ENCODE measurements at places on chromosomes 3 and 15.

DNA sequence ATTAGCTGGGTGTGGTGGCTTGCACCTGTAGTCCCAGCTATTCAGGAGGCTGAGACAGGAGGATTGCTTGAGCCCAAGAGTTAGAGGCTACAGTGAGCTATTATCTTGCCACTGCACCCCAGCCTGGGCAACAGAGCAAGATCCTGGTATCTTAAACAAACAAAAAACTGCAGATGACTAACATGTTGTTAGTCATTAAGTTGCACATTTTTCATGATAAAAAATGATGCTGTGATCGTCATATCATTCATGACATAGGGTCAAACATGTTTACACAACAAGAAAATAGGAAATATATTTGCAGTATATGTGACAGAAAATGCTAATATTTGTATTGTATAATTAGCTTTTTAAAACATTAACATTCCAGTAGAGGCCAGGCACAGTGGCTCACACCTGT is 20.2 kb upstream of the DAPK2 start:
- no peak for DNase-seq

DNA sequence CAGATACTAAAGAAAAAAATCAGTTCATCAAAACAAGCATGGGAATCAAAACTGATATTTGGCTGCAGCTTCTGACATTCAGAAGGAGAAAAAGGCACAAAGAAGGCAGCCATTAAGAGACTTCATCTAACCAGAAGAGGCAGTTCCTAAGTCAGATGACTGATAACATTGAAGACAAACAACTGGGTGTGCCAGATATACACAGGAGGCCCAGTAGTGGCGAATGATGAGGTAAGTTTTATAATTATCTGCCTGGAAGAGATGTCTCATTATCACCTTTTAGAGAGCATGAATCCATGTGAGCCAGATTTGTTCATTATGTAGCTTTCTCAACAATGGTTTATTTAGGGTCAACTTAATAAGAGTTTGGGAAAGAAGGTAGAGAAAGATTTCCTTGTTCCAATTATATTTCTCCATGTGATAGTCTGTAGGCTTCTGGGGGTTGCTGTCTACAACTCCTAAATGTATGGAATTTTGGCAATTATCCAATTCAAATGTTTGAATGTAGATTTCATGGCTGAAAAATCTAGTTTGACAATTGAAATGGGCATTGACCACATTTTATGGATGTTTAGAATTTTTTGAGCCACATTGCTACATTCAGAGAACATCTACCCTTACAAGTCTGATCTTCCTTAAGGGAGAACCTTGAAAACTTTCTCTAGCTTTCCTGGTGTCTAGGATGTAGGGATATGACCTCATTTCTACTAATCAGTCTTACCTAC is 50.4 kb upstream of the RASGRF1 start:
- no peak for DNase-seq

DNA sequence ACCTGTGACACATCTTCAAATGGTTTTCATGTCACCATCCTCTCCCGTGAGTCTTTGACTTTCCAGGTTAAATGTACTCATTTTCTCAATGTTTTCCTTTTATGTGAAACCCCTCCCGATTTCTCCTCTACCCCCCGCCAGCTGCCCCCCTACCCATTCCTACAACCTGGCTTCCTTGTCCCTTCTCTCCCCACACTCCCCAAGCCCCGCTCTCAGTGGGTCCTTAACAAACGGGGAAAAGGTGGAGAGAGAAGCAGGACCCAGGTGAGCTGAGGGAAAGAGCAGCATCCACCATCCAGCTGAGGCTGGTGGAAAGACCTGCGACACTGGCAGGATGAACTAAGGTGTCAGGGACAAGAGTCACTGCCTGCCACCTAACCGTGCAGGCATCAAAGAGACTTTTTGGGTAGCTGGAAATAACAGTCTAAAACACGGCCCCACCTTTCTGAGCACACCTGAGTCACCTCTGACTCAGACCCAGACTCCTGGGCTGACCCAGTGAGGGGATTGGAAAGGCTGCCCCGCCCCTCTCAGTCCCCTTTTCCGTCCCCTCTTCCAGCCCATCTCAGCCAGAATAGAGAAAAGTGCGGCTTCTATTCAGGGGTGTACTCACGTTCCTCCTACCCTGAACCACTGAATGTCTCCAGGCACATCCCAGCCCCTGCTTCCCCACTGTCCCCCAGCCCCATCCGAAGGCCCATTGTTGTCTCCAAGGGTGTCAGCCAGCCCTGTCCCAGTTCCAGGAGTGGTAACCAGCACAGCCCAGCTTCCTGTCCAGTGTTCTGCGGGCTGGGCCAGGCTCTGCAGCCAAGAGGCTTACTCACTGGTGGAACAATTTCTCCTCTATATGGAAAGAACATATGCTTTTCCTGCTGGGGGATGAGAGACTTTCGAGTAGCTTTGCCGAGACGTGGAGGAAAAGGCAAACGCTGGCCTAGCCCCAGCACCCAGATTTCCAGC is 20.4 kb downstream of the ISG20 start:
- no peak for DNase-seq

DNA sequence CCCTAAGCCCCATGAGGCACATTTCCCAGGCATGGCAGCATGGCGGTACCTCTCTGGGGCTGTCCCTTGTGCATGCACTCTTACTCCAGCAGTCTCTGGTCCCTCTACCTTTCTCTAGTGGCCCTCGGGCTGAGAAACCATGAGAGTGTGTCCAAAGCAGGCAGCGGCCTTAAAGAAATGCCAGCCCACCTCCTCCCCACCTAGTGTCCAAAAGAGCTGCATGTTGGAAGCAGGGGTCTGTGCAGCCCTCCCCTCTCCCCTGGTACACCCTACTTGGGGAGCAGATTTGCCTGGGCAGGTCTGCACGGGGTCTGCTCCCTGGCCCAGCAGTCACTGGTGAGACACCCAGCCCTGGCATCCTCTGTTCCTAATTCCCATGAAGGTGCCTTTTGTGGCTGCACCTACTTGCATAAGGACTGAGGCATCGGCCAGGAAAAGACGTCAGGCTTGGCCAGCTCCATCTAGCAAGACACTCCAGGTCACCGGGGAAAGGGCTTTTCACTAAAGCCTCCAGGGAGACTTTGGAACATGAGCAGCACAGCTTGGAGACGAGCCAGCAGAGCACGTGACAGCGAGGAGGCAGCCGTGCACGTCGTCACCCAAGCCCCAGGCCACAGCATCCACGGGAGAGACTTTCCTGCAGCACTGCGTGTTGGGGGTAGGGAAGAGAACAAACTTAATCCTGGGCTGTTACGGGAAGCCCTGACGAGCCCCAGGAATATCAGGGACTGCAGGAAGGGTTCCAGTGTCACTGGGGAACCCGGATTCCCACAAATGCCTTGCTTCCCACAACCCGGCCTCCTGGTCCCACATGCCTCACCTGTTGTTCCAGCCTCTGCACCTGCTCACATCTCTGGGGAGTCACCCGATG is 38.8 kb downstream of the TM2D3 start:
- no peak for DNase-seq

DNA sequence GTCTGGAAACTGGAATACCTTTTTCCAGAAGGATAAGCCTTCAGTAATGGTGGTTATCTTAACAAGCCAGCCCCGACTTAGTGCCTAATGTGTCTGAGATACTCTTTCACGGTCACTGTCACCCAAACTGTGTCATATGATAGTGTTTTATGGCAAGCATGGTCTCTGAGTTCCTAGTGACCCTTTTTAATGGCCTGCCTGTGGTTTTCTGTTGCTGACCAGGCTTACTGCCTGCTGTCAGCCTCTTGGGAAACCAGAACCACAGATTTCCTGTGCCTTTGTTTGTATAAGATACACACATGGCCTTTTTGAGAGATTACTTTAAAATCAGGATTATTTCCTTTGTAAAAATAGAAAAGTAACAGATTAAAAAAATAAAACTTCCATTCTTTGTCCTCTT is 22.4 kb downstream of the HPS3 start:
- DNase-seq: no peak

GRCh38 chr3:44721231-44722102 is 8.0 kb upstream of the ZNF501 start:
- DNase-seq: no peak

DNA sequence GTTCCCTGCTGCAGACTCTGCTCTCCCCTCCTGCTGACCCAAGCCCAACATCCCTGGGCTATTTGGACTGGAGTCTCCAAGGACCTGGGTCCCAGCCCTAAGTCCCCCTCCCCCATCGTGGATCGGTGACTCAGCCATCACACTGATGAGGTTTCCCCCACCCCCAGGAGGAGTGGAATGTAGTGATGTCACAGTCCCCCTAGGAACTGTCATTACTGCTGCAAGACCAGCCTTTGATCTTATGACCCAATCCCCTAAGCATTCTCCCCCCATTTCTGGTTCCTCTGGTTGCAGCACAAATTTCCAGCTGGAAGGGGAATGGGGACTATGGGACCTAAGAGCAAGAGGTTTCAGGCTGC is 63.4 kb upstream of the CSPG4 start:
- DNase-seq: no peak

- no peak for DNase-seq
These were observed 5.1 kb downstream of the PDCD10 start for GRCh38 chr3:167729591-167729990.

GRCh38 chr3:128343287-128344051 is 123.2 kb downstream of the DNAJB8 start:
- no peak for DNase-seq

DNA sequence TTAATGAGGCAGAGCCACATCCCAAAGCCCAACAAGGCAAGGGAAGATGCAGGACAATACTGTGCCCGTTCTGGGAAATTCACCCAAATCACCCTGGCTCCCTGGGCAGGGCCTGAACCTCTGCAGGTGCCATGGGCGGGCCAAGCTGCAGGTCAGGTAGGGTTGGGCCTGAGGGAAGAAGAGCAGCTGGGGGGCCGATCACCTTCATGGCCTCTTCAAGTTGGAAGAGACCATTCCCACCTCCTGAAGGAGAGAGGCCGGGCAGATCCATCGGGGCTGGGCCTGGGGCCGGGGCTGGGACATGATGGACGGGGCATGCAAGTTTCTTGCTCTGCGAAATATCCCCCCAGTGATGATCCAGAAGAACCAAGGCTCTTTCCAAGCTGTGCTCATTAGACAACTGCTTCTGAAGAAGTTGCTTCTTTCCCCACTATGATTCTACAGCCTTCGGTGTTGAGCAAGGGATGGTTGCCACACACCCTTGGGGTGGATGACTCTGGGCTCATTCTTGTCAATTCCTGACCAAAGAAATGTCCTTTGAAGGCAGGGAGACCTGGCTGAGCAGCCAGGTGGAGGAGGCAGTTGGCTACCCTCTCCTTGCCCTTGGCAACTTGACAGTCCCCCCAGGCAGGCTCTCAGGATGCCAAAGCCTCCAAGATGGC is 38.2 kb downstream of the KLHL25 start:
- no peak for DNase-seq

DNA sequence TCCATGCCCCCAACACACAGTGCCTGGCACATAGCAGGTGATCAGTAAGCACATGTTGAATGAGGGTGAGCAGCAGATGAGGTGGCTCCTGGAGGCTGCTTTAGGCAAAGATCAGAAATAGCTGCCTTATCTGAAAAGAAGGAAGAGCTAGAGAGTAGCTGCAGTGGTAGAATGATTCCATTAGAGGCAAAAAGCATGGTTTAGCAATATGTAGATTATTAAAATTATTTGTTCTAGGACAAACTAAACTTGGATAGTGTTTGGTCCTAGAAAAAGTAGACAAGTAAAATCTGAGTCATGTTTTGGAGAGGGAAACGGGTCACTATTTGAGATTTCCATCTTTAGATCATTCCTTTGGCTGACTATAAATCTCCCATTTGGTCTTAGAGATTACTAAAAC is 32.1 kb downstream of the KIF7 start:
- DNase-seq: no peak

DNA sequence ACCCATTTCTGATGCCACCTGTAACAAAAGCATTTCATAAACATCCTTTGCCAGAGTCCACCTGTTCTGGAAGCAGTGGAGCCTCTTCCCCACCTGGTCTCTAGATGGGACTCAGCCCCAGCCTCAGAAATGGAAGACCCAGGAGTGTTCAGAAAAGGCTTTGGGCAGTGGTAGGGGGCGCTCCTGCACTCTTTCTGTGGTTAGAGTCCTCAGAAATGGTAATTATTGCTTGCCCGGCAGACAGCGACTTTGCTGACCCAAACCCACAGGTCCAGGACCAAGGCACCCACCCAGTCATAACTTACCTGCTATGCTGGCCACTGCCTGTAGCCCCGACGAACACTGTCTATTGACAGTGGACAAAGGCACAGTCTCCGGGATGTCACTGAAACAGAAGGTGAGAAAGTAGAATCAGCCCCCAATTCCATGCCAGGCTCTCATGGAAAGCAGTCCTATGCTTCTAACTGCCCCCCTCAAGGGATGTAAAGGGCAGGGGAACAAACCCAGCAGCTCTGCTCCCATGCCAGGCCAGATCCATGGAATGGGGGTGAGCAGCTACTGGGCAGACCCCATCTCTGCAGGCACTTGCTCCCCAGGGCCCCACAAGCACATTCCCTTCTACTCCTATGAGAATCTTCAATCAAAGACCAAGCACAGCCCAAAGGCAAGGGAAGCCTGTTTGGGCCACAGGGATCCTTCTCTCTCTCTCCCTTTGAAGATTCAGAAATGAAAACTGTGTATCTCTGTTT is 5.1 kb downstream of the ACAA1 start:
- no peak for DNase-seq

- DNase-seq: no peak
These were observed 292.2 kb downstream of the NR2F2 start for GRCh38 chr15:96622714-96623113.
